ENCODE measurements at places on chromosomes 5 and 9. TPM values are rescaled to one million over a fixed set of nuclear protein-coding genes. Genes with fewer than 3 reads are reported as not detected.

The GPR150 gene
- 0.19 TPM for total RNA-seq

The NR2F1-AS1 gene
- 17.5 TPM for total RNA-seq

The PIP5KL1 gene
- 1.0 TPM for total RNA-seq

The SIL1 gene
- 53.6 TPM for total RNA-seq

The SLC6A3 gene
- total RNA-seq: not detected

The CCL27 gene
- not detected for total RNA-seq

The SPATA31D1 gene
- total RNA-seq: not detected

The ELOVL7 gene
- under 0.01 TPM for total RNA-seq

The C5orf52 gene
- total RNA-seq: not detected

The CRHBP gene
- total RNA-seq: under 0.01 TPM

The GABRB2 gene
- not detected for total RNA-seq

The PAIP1 gene
- 64.6 TPM for total RNA-seq

The GCNT4 gene
- total RNA-seq: 0.56 TPM

The ADGRV1 gene
- total RNA-seq: 0.56 TPM

The LCN6 gene
- not detected for total RNA-seq

The KCNMB1 gene
- total RNA-seq: 0.54 TPM

The ARRDC3 gene
- total RNA-seq: 161 TPM

The NEUROG1 gene
- total RNA-seq: not detected

The PCDH12 gene
- total RNA-seq: 16.8 TPM

The SOX30 gene
- not detected for total RNA-seq

The NME5 gene
- 1.5 TPM for total RNA-seq

The UNC13B gene
- total RNA-seq: 42.8 TPM

The ITGA1 gene
- total RNA-seq: 6.6 TPM

The BOD1 gene
- 65.3 TPM for total RNA-seq

The ZNF366 gene
- 4.0 TPM for total RNA-seq

The CDX1 gene
- not detected for total RNA-seq

The GRXCR2 gene
- total RNA-seq: not detected

The HTR1A gene
- not detected for total RNA-seq

The PGGT1B gene
- 20.4 TPM for total RNA-seq

The KCNV2 gene
- total RNA-seq: not detected

The NR6A1 gene
- 0.36 TPM for total RNA-seq

The FBP1 gene
- 0.38 TPM for total RNA-seq

The NUTM2F gene
- total RNA-seq: not detected

Measured in endothelial cell of coronary artery (primary cell).